Stimulated activated CD8-positive, alpha-beta memory T cell treated with anti-CD3 and anti-CD28 coated beads, Interleukin-7, amount 100 ng/mL, for 48 hours (primary cell): ENCODE measurements at places on chromosomes 7 and 10.
A peak's percentile ranks its signal among the peaks of the same experiment; 100 is the strongest.

- no peak for DNase-seq
These were observed 87.8 kb downstream of the ABCC2 start for GRCh38 chr10:99870123-99870730.

GRCh38 chr7:137728426-137728825 lies 118.3 kb downstream of the DGKI start:
- no peak for DNase-seq

GRCh38 chr7:152924826-152925411 lies 165.4 kb downstream of the ACTR3B start:
- no peak for DNase-seq

DNA sequence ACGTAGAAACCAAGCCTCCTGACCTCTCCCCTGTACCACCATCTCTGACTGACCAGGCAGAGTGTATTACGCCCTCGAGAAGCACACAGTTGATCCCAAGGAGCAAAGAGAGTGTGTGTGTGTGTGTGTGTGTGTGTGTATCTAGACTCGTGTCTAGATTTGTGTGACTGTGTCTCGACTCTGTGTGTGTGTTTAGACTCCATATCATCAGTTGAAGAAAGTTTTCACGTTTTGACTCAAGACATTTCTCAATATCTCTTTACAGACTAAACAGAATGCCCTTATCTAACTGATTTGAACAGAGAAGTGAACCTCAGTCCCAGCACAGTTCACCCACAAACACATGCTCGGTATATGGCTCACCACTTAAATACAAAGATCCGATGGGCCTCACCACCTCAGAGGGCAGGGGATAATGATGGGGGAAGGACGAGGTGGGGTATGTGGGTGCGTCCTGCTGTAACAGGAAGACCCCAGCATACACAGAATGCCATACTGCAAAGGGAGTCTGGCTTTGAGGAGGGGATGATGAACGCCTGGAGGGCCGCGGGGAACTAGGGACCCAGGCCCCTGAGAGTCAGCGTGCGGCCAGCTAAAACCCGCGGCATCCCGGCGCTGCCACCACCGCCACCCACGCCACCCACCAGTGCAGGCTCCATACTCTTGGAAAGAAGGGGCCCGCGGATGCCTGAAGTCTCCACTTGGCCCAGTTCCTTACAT lies 780 bp downstream of the ALDH18A1 start:
- DNase-seq, result no peak

DNA sequence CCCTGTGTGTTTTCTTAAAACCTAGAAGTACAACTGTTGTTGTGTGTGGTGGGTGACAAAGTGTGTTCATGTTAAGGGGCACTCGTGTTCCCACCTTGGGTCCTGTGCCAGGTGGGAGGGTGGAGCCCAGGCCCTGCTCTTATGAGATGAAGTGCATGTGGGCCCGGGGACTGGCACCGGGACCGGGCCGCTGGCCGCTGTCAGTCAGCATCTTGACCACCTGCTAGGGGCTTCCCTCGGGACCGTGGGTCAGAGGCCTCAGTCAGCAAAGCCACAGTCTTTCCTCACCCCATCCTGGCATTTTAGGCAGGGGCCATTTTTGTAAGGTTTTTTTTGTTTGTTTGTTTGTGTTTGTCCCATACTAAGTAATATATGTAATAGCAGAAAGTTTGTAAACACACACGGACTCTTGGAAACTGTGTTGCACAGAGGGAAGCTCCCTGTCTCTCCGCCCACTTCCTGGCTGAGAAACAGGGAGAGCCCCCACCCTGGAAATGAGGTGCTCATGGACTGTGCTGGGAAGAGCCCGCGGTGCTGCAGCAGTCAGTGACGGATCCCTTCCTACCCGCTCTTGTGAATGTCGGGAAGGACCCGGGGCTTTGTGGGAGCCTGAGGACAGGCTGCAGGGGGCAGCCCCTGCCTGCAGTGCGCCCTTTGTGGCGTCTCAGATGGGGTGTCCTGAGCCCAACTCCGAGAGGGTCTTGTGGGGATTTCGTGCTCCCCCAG lies 13.4 kb downstream of the AGAP3 start:
- DNase-seq, result no peak

GRCh38 chr7:66162622-66163021 lies 42.5 kb upstream of the TPST1 start:
- DNase-seq, result no peak

- DNase-seq, result no peak
These were observed 100.7 kb upstream of the WAC start for GRCh38 chr10:28432210-28432676.

DNA sequence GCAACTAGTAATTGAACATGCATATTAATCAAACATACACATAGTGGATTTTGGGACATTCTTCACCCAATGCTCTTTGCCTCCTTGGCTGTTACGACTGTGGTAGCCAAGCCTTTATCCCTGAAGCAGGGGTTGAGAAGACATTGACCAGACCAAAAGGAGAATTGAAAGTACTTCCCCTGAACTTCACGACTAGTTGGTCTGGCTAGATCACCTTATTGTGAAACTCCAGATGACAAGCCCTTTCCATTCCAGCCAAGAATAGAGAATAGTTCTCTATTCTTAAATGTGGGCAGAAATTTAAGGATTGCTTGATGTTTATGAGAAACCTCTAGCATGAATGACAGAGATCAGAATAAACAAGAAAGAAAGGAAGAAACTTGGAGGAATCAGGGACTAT lies 97.0 kb downstream of the LRMDA start:
- no peak for DNase-seq

GRCh38 chr10:104324931-104325330 lies 13.3 kb downstream of the ITPRIP start:
- DNase-seq, result no peak

DNA sequence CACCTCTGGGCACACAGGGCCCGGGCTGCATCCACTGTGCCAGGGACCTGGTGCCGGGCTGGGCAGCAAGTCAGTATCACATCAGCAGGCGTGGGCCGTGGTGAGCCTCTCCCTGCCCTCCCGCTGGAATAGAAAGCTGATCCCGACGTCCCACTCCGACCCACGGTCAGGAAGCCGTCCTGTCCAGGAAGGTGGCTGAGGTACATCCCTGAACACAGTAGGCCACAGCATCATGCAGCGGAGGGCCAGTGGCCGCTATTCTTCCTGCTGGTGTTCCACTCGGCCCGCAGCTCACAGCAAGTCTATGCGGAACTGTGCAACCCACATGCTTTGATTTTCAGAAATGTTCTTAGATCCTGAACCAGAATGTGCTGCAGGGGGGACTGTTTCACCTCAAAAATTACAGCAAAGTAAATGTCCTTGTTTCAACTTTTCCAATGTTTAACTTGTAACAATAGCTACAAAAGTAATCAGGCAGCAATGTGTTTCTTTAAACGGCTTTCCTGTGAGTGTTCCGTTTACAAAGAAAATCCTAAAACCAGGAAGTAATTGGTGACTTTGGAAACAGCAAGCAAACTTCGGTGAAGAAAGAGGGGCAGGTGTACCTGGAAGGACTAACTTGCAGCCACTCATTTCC lies 676 bp upstream of the GPR146 start:
- DNase-seq, result no peak

GRCh38 chr7:135245226-135246190 lies 11.9 kb downstream of the STRA8 start:
- no peak for DNase-seq

DNA sequence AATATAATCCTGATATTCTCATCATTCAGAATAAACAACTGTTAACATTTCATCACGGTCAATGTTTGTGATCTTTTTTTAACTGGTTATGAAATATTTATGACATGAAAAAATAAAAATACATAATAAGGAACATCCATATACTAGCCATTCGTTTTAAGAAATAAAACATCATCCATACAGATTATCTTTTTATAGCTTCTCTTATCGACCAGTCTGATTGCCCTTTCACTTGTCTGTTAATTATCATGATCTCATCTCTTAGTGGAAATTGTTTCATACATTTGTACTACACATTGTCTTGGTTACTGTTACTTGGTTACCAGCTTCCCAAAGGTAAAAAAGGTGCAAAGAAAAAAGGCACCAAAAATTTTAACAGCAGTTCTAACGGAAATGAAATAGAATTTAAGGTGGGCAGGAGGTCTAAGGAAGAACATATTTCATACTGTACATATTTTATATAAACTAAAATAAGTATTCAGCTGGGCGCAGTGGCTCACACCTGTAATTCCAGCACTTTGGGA lies 8.4 kb downstream of the ARHGAP21 start:
- no peak for DNase-seq

GRCh38 chr7:45582136-45582749 lies 8.1 kb downstream of the ADCY1 start:
- no peak for DNase-seq

GRCh38 chr7:98266840-98267239 lies 14.6 kb upstream of the BRI3 start:
- DNase-seq, result no peak

DNA sequence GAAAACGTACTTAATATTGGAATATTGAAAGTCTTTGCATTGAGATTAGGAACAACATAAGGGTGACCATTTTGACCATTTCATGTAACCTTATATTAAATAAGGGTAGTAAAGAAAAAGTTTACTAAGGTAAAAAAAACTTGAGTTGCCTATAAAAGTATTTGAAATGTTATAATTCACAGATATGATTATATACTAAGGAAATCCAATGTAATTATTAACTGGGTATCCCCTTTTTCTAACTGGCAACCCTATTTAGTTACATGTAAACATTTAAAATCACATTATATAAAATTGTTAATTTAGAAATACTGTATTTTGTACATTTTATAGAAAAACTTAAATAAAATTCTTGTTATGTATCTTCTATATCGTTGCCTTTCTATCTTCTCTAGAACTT lies 64.2 kb downstream of the TRIM24 start:
- no peak for DNase-seq

GRCh38 chr10:119858063-119858462 lies 14.6 kb downstream of the MCMBP start:
- no peak for DNase-seq

- no peak for DNase-seq
These were observed 26.0 kb upstream of the NKX6-2 start for GRCh38 chr10:132811891-132812481.

GRCh38 chr7:8261711-8262695 lies at the start of gene ICA1:
ICA1 (minus strand) TSS chr7:8262167; CDS start chr7:8235926, 26,241 bp downstream.
- DNase-seq, result peak; percentile 0

DNA sequence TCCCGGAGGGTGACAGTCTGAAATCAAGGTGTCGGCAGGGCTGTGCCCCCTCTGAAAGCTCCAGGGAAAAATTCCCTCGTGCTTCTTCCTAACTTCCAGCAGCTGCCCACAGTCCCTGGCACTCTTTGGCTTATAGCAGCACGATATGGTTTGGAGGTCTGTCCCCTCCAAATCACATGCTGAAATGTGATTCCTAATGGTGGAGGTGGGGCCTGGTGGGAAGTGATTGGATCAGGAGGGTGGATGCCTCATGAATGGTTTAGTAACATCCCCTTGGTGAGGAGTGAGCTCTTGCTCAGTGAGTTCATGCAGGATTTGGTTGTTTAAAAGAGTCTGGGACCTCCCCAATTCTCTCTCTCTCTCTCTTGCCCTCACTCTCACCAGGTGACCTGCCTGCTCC lies 51.1 kb downstream of the GPAM start:
- DNase-seq, result no peak

- no peak for DNase-seq
These were observed 72.5 kb downstream of the CCDC6 start for GRCh38 chr10:59833810-59834209.

DNA sequence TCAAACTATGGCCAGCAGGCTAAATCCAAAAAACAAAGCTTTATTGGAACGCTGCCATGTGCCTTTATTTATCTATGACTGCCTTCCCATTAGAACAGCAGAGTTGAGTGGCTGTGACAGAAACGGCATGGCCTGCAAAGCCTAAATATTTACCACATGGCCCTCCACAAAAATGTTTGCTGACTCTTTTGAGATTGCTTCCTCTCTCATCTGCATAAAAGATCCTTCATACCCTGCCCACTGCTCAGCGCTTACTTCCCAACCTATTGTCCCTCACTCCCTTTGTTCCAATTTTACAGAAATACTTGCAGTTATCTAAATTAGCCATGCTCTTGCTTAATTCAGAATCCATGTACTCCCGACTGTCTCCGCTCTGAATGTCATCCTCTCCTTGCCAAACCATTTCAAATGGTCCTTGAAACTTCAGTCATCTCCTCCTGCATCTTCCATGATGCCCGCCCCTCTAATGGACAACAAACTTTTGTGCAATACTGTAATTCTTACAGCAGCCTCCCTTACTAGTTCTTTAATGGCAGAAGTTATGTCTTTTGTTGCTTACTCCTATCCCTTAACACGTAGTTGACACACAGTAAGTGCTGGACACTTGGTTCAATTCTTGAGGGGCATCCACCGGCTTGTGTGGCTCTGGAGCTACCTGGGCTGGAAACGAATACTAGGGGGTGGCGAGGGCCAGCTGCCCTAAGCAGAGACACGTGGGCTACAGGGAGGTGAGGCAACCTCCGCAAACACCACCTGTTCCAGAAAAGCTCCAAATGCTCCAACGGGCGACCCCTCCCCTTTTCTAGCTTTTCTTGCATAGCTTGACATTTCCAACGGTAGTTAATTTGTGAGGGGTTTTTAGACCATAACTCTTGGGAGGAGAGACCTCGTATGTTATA lies 832 bp downstream of the XRCC2 start:
- DNase-seq, result no peak

DNA sequence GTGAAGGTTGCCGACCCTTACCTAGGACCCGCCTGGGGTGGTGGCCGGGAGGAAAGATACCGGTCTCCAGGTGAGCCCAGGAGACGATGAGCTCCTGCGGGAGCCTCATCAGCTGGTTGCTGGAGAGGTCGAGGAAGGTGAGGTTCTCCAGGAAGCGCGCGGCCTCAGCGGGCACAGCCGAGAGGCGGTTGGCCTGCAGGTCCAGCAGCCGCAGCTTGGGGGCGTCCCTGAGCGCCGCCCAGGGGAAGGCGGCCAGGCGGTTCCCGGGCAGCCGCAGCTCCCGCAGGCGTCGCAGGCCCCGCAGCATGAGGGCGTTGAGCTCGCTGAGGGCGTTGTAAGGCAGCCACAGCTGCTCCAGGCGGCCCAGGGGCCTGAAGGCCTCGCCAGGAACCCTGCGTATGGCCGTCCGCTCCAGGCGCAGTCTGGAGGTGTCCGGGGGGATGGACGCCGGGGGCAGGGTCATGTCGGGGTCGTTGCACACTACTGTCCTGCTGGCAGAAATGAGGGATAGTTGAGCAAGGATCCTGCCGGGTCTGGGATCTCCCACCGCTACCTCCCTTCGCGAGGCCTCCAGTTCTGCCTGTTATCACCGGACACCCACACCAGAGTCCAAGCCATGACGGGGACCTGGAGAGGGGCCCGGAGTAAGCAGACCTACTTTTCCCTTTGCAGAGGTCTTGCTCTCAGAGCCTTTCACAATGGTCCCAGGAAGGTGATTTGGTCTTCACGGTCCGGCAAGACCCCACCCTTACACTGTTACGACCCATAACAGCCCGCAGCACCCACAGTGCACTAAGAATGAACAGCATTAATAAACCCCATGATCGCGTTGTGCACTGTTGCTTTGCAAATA lies 3.9 kb downstream of the LRIT1 start:
- DNase-seq, result no peak

- DNase-seq, result no peak
These were observed 236.3 kb upstream of the CTBP2 start for GRCh38 chr10:125396676-125397075.

DNA sequence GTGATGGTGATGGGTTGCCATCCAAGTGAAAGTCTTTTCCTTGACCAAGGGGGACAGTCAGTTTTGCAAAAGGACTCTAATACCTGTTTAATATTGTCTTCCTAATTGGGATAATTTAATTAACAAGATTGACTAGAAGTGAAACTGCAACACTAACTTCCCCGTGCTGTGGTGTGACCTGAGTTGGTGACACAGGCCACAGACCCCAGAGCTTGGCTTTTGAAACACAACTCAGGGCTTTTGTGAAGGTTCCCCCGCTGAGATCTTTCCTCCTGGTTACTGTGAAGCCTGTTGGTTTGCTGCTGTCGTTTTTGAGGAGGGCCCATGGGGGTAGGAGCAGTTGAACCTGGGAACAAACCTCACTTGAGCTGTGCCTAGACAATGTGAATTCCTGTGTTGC lies 6.9 kb downstream of the PPIF start:
- no peak for DNase-seq
